ENCODE measurements at places on chromosomes 4 and X.

DNA sequence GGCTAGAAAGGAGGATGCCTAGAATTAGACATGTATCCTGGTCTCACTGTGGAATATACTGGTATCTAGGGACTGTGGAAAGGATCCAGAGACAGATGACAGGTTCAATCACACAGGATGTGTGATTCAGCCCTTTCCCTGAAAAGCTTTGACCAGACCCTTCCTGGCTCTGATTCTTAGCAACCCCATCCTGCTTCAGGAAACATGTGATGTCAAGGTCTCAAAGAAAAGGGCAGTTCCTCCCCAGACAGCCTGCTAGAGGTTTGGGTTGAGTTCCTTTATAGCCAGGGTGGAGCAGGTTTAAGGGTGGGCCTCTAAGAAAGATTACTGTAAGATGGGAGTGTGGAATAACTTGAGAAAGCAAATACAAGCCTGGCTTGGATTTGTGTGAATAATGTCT is 3.0 kb downstream of the BMP15 start:
- no peak for DNase-seq

DNA sequence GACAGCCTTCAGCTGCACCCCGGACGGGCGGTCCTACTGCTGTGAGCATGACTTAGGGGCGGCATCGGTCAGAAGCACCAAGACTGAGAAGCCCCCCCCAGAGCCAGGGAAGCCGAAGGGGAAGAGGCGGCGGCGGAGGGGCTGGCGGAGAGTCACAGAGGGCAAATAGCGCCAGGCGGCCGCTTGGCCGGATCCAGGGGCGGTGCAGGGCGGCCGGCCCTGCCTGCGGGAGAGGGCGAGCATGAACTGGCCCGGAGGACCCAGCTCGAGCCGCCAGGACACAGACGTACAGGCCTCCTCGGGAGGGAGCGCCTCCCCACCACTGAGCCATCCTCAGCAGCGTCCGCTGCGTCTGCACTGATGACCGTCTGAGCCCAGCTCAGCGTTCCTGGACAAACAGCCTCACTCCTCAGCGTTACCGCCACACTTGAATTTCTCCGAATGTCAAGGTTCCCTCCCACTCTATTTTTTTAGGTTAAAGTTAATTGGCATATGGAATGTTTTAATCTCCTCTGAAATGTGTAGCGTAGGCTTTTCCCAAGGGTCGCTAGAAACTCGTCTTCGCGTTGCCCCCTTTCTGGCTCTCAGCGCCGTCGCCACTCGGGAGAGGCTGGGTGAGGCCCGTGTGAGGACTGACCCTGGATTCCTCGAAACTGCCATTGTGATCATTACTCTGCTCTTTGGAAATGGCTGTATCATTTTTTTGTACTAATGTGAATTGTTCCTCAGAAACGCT is 29.9 kb downstream of the NELFA start:
- DNase-seq, result no peak

- DNase-seq, result no peak
These were observed 1982.5 kb downstream of the ARAP2 start for GRCh38 chr4:34261799-34262314.

DNA sequence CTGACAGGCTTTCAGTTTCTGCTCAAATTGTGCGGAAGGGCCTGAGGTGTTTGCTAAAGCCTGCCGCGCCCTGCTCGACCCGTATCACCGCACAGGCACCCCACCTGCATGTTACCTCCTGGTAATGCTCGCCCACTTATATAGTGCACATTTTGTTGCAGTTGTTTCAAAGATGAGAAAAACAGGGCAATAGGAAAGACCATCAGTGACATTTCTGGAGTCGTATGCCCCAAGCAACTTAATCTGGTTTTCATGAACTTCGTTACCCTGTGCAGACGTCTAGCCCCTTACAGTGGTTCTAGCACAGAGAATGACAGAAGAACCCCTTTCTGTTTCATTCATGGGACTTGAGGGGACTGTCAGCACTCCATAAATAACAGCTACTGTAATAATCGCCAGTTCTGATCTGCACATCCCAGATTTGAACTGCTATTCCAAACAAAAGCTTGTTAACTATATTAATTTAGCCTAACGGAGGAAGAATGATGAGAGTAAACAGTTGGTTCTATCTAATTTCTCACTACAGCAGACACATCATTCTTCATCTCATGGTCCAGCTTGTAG is 940 bp upstream of the DCTD start:
- no peak for DNase-seq

- DNase-seq, result no peak
These were observed 22.3 kb downstream of the UGT2A2 start for GRCh38 chr4:69617083-69617694.

DNA sequence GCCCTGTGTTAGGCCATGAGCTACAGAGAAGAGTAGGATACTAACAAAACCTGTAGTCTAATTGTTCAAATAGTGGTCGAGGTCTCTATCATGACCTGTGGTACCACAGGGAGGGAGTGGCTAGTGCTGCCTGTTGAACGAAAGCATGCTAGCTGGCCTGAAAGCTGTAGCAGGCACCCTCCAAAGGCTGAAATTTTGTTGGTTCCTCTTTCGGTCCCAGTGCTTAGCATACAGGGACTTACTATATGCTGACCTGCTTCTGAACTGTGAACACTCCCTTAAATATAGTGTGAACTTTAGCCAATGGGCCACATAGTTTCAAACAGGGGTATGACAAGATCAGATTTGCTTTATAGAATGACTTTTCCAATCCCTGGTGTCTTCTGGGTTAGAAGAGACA is 113.4 kb downstream of the PJA1 start:
- DNase-seq, result no peak

DNA sequence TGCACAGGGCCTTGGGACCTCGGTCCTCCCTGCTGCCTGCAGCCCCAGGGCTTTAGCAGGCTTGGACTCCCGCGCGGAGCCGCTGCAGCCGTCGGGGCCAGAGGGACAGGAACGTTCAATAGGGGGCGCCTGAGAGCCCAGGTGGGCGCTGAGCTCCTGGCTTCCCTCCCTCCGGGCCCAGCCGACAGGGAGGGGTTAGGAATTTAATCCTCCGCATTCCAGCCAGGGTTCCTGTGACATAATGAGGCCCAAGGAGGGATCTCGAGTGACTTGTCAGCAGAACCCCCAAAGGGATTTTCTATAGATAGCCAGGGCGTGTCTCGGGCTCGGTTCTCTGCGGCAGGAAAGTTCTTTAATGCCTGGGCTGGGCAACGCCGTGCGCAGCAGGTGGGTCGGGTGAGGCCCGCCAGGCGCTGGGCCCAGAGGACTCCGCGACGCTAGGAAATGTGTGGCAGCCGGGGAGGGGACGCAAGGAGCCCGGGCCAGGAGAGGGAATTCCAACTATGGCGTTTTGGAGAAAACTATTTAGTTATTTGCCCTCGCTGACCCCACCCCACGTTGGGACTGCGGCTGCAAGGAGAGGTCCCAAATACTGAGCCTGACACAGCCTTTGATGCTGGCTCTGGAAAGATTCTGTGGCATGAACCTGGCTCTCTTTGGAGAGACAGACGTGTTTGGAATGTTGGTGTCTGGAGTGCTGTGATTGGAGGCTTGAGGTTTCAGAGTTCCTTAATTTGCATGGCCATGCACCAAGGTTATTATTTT is 285.2 kb upstream of the GATB start:
- no peak for DNase-seq

DNA sequence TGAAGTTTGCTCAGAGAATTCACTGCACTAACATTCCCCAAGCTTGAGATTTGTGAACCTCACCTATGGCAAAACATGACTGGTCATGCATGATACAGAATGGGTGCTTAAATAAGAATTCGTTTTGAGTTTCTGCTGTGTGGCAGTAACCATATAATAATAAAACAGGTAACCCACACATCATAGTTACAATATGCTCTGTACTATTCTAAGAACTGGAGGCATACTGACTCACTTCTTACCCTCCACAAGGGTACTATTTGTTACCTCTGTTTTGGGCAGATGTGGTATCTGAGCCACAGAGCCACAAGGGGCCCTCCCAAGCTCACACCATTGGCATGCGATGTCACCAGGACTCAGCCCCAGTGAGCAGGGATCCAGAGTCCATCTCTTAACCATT is 17.6 kb downstream of the SLC2A9 start:
- no peak for DNase-seq

DNA sequence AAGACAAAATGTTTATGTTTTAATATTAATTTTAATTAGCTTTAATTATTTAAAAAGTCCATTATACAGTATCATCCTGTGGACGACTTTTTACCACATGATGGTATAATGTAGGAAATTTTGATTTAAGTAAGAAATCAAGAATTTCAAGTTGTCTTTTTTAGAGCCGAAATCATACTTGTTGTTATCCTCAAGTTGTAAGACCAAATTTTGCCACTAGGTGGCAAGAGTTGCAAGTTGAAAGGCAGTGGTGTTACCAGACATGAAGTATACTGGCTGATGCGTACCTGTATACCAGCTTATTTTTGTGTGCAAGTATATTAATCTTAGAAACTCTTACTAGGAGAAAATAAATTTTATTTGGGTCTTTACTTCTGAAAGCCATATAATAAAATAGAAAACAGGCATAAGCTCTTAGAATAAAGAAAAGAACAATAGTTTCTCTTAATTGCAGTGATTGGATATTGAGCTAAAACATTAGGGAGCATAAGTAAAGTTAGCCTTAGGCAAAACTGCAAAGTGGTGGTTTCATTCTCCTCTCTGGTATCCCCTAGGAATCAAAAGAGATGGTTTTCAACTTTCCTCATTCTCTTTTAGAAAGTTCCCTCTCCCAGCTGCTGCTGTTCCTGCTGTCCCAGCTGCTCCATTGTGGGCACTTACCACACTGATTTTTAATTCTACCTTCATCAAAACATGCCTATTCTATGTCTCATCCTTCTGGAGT is 118.0 kb upstream of the WDFY3 start:
- DNase-seq, result no peak

GRCh38 chrX:121876305-121876704 is 828.9 kb downstream of the GLUD2 start:
- no peak for DNase-seq

DNA sequence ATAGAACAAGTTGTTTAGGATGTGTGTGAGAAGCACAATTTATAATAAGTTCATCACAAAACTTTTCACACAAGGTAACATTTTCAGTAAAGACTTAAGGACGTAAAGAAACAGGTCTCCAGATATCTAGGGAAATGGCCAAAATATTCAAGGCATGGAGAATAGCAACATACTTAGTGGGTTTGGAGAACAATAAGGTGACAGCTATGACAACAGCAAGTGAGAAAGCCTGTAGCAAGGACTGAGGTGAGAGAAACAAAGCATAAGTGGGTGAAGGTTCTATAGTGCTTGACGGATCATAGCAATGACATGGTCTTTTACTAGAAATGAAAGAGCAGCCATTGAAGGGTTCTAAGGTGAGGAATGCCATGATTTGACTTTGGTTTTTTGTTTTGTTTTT is 1337.3 kb downstream of the PCDH18 start:
- DNase-seq, result no peak

DNA sequence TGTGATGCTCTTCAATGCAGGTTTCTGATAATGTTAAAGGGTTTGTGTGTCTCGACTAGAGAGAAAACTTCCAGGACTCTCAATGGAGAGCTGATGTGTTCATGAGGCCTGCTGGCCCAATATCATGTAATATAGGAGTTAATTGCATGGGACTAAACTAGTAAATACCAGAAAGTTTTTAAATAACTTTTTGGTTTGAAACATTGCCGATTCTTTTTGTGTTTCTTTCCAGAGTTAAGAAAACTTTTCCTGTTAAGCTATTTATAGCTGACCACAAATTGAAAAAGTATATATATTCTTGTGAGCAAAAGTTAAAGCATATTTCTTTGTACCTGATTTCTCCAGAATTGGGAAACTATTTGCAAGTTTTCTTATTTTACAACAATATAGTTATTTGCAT is 49.7 kb downstream of the FAM9B start:
- DNase-seq, result no peak

- DNase-seq, result no peak
These were observed 472.3 kb downstream of the GRID2 start for GRCh38 chr4:92776080-92776479.

- DNase-seq, result no peak
These were observed 14.6 kb downstream of the RBBP7 start for GRCh38 chrX:16855363-16856075.

DNA sequence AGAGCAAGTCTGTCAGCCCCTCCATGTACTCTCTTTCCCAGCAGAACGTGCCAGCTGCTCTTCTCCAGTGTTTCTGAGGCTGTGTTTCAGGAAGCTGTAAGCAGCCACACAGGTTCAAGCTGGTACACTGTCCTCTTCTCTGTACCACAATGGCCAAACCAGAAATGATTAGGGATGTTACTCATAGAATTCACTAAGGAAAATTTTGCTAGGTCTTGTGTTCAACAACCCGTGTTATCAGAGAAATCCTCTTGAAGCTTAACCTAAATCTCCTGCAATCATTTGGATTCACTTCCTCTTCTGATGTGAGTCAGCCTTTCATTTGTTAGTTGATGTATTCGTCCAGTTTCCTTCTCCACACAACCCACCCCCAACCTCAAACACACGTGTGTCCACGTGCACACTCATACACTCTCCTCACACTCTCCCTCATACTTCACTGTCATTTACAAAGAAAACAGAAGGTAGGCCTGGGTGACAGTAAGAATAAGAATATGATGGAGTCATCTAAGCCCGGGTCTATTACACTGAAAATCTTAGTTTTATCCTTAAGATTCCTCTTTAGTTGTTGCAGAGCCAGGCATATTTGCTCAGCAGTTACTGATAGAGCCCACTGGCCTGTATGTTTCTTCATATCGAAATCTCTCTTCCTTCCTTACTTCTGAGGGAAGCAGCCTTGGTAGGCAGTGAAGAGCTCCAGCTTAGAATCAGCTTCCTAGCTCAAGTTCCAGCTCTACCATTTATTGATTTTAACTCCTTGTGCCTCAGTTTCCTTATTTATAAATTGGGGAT is 63.4 kb downstream of the DCUN1D4 start:
- no peak for DNase-seq

DNA sequence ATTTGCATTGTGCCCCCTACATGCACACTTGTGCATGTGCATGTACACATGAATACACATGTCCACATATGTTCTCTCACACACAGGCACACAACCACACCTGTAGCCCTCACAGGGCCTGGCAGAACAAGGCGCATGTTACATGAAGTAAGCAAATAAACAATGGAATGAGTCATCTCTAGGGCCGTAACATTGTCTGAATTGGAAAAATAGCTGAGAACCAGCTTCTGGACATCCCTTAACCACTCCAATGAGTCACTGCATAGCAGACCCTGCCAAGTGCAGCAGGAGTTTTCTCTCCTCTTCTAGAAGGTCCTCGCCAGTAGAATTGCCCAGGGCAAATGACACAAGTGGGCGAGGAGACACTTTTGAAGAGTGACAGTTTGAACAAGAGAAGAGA is 66.1 kb downstream of the MAGEA10 start:
- no peak for DNase-seq

GRCh38 chrX:906586-906985 is 276.0 kb downstream of the SHOX start:
- no peak for DNase-seq

DNA sequence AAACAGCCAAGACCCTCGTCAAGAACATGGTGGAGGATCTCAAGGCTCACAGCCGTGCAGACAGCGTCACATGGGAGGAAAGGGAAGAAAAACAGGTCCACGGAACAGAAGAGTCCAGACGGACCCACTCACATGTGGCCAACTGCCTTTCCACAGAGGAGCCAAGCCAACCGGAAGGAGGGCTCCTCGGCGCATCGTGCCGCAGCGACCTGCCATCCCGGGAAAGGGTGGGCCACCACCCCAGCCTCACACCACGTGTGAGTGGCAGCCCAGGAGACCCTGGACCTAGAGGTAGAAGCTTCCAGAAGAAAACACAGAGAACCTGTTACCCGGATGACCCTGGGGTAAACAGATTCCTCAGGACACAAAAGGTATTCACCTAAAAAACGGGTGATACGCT is 28.4 kb downstream of the CTBP1 start:
- no peak for DNase-seq

GRCh38 chr4:124883632-124884031 is 171.1 kb upstream of the ANKRD50 start:
- DNase-seq, result no peak

Data from activated T-helper 9 cell treated with anti-CD3 and anti-CD28 coated beads, Interleukin-2, amount 50 U/mL, for 16 hours (primary cell).